ENCODE measurements at places on chromosomes 3 and 15. TPM values are rescaled to one million over a fixed set of nuclear protein-coding genes. Genes with fewer than 3 reads are reported as not detected.

DNA sequence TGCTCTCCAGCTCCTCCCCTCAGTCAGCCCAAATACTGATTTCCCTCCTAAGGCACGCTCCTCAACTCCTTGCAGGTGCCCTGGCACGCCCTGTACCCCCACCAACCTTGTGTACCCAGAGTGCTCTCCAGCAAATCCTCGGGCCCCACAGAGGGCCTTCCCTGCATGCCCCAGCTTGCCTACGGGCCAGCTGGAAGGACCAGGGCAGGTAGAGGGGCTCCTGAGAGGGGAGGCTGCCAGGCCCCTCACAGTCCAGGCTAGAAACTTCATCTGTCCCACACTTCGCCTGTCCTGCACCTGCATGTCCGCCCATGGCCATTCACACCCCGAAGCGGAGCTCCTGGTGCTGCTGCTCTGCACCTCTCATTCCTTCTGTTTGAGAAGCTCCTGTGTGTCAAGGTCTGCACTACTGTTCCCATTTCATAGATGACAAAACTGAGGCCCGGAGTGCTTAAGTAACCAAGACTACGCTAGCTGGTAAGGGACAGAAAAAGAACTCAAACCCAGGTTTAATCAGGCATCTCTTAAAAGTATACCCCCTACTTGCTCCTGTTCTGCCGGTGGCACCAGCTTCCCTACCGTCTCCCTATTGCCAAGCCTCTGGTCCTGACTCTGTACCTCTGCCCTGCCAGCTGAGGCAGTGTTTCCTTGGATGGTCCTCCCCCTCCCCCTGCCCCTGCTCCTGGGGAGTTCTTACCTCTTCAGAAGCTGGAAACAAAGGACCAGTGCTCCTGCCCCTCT lies 35.6 kb downstream of the ZXDC start:
- H3K27ac ChIP-seq, result no peak overlapping the region
- peaks cover 9% of the 10 kb centered on the region for H3K36me3 ChIP-seq
- no peak overlapping the region for H3K4me3 ChIP-seq
- H3K27me3 ChIP-seq, result no peaks in the 10 kb centered on the region

GRCh38 chr15:51290720-51291119 lies 47.7 kb downstream of the CYP19A1 start:
- no peak overlapping the region for H3K4me3 ChIP-seq
- no peaks in the 10 kb centered on the region for H3K36me3 ChIP-seq
- H3K27ac ChIP-seq, result no peak overlapping the region
- H3K4me1 ChIP-seq, result peaks cover 3% of the 10 kb centered on the region
- H3K27me3 ChIP-seq, result no peaks in the 10 kb centered on the region

USF3 gene
- total RNA-seq, result 14.3 TPM

IQCF5 gene
- not detected for total RNA-seq
